GM04504 (cell line): ENCODE measurements at places on chromosomes 1 and 21.

DNA sequence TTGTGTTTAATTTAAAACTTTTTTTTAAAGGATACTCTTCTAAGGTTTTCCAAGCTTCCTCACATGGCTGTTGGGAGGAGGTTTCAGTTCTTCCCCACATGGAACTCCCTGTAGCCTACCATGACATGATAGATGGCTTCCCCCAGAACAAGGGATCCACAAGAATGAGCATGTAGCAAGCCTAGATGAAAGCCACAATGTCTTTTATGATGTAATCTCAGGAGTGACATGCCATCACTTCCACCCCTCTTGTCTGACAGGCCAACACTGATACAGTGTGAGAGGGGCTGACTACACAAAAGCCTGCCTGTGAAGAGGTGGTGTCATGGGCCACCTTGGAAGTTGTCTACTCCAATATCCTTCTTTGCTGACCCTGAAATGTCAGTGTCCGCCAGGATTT, 32.0 kb downstream of the CD34 start:
- DNase-seq = no peak

- DNase-seq = no peak
Observed at GRCh38 chr1:243980471-243980870, 70.6 kb upstream of the ZBTB18 start.

DNA sequence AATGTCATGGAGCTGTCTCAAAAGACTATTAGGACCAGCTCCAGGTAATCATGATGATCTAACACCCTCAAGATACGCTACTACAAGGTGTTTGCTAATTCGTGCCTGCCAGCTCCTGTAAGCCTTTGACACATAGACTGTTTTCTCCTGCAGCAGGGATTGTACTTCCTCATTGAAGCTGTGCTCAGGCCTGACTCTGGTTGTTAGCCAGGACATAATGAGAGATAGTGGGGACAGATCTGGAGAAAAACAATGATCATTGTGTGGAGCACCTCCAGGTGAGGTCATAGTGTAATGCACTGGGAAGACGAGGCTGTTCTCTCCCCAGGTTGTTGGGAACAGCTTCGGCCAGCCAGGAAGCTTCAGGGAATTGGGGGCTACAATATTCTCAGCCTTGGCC, 94.6 kb downstream of the SETD4 start:
- no peak for DNase-seq

DNA sequence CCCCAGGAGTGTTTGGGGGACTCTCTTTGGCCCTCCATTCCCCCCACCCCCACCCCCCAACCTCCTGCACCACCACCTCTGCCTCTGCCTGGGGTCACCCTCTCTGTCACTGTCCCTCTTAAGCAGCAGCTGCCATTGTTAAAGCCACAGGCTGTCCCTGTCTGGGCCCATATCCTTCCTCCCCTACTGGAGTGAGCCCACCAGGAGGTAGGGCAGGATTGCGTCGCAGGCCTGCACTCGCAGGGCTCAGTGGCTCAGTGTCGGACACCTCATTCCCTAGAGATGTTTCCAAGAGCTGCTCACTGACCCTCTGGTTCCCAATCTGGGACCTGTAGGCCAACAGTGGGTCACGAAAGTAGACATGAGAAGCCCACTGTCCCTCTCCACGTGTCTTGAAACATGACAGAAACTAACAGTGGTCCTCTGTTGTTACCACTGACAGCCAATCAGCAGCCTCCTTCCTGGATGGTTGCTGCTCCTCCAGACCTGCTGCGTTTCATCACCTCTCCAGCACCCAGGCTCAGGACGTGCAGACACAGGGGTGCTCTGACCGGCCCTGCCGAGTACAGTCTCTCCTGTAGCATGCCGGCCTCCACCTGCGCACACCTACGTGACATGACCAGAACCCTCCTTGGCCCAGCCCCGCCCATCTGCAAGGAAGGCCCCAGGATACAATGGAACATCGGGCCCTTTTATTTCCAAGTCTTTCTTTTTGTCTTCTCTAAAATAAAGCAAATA, 7.7 kb downstream of the PRDM15 start:
- no peak for DNase-seq

DNA sequence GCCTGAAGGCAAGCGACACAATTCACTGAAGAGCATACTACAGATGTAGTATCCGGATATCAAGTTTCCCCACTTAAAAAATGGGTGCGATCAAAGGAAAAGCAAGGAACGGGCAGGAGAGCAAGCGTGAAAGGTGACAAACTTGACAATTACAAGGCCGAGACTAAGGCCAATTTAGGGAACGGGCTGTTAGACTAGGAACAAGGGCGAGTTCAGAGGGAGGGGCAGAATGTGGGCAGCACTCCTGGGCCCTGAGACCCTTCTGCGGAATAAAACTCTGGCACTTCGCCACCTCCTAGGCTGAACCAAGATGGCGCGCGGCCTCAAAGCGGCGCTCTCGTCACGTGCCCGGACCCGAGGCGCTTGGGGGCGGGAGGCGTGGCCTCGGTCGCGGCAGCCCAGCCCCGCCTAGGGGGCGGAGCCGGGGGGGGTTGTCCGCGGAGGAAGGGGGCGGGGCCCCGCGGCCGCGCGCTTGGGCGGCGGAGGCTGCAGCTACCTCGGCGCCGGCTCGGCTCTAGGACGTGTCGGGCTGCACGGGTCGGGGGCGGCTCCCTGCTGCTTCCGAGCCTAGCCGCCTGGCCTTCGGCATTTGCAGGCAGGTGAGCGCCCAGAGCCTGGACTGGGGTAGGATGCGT, at the start of gene PPFIA4:
PPFIA4 (plus strand) TSS at position 461 of the 635 bp plus-strand sequence. CDS start 12,518 bp downstream, outside the sequence.
- DNase-seq = peak; percentile 56

- DNase-seq = no peak
Observed at GRCh38 chr21:30257773-30258172, 25.0 kb downstream of the KRTAP24-1 start.

DNA sequence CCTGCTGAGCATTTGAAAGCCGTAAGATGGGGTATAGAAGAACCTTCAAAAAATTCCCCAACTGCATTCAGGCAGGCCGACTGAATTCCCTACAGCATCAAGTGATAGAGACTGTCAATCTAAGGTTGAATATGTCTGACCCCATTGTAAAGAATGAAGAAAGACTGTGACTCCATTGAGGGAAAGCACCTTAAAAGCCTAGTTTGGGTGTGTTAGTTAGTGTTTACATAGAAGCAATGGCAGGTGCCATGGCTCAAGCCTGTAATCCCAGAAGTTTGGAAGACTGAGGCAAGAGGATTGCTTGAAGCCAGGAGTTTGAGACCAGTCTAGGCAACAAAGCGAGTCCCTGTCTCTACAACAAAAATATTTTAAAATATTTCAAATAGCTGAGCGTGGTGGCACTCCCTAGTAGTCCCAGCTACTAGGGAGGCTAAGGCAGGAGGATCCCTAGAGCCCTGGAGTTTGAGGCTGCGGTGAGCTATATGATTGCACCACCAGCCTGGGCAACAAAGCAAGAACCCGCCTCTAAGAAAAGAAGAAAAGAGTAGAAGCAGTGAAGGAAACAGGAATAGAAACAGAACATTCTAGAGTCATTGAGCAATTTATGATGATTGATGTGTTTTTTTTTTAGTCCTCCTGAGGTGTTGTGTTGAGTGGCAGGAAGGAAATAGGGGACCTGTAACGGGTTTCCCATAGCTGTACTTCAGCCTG, 15.4 kb downstream of the POLR3GL start:
- no peak for DNase-seq

- DNase-seq = no peak
Observed at GRCh38 chr1:172874950-172875349, 175.8 kb downstream of the TNFSF18 start.

- DNase-seq = no peak
Observed at GRCh38 chr1:155207806-155208540, at the start of gene THBS3. THBS3 (minus strand) TSS chr1:155207897; CDS start chr1:155207876, 21 bp downstream.

DNA sequence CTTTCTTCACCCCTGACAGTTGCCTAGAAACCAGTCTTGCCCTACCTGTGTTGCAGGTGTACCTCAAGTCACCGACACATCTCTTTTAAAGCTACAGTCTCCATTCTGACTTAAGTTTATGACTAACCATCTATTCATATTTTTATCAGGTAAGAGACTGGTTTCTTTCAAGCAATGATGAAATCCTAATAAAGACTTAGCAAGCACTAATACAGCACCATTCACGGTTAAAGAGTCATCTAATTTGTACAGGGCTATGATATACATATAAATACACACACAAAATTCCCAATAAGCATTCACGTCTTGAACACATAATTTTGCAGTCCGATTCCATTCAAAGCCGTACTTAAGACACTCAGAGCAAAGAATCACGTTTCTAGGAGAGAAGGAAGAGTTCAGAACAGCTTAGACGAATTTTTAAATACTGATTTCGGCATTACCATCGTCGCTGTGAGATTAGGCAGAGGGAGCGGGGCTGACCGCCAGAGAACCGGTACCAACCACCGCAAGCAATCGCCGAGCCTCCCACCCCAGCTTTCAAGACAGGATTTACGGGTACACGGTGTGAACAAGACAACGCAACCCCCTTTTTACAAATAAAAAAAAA, 943 bp downstream of the ERRFI1 start:
- no peak for DNase-seq

GRCh38 chr1:185317886-185318310, 855 bp upstream of the IVNS1ABP start:
- DNase-seq = no peak

DNA sequence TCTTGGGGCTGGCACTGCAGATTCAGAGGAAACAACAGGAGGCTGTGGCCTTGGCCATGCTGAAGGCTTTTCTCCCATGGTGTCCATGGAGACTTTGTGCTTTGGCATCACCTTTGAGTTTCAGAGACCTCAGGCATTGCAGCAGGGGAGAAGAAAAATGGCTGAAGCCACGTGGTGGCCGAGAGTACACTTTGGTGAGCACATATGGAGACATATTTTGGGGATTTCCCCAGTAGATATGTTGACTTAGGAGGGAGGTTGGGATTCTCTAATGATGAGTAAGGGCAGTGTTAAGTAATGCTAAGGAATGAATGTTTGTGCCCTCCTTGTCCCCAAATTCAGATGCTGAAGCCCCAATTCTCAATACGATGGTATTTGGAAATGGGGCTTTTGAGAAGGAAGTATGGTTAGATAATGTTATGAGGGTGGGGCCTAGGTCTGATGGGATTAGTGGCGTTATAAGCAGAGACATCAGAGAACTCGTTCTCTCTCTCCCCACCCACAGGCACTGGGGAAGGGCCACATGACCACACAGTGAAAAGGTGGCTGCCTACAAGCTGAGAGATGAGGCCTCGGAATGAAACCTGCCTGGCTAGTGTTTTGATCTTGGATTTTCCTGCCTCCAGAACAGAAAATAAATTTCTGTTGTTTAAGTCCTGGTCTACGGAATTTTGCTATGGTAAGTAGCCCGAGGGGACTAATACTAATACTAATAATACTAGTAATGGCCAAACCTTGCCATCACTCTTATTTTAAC, 98.6 kb downstream of the TBX19 start:
- no peak for DNase-seq

DNA sequence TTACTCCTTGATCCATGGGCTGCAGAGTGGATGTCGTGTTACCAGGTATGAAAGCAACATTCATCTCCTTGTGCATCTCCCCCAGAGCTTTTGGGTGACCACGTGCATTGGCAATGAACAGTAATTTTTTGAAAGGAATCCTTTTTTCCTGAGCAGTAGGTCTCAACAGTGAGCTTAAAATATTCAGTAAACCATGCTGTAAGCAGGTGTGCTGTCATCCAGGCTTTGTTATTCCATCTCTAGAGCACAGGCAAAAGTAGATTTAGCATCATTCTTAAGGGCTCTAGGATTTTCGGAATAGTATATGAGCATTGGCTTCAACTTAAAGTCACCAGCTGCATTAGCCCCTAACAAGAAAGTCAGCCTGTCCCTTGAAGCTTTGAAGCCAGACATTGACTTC, 27.3 kb downstream of the AGPAT3 start:
- DNase-seq = no peak

DNA sequence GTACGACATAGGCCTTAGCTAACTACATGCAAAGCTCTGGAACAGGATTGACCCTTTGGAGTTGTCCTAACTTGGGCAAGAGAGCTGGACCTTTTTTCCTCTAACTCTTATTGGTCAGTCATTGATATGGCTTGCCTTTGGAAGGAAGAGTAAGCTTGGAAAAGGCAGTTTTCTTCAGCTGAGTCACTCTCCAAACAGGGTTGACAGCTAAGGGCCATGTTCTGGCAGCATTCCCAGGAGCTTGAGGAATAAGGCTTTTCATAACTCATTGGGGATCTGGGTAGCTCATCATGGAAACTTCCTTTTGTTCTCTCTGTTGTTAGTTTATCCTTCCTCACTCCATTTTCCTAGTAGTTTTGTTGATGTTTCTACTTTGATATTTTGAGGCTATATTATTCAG, 14.5 kb upstream of the ERRFI1 start:
- DNase-seq = peak; percentile 95

DNA sequence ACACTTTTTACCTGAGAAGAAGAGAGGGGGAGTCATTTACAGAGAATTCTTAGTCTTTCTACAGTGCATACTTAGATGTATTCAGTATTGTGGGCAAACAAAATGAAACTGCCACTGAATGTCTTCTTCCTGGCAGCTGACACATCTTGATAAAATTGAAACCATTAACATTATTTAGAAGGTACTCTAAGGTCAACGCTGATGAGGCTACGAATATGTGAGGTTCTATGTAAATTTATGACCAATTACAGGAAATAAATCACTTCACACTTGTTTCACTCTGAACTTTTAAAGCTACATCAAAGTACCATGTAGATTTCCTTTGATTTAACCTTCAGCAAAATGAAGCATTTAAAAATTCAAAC, 51.3 kb upstream of the GFI1 start:
- DNase-seq = no peak

GRCh38 chr1:57464756-57465155, 40.9 kb upstream of the DAB1 start:
- no peak for DNase-seq

GRCh38 chr1:33255347-33256220, 708 bp upstream of the ZNF362 start:
- no peak for DNase-seq

GRCh38 chr1:53539226-53539625, 80.0 kb downstream of the DMRTB1 start:
- DNase-seq = no peak

- no peak for DNase-seq
Observed at GRCh38 chr1:155913969-155914757, 3.0 kb upstream of the RIT1 start.

DNA sequence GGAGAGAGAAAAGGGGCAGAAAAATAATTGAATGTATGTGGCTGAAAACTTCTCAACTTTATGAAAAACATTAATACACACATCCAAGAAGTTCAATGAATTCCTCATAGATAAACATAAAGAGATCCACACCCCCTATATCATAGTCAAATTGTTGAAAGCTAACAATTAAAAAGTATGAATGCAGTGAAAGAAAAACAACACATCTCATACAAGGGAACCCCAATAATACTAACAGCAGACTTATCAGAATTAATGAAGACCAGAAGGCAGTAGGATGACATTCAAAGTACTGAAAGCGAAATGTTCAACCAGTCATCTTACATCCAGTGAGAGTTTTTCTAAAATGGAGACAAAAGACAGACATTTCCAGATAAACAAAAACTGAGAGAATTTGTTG, 134.4 kb downstream of the FMN2 start:
- DNase-seq = no peak

- no peak for DNase-seq
Observed at GRCh38 chr1:26025517-26025916, 3.9 kb downstream of the EXTL1 start.
